CD4-positive, alpha-beta T cell treated with Interleukin-6 for 4 hours (primary cell): ENCODE measurements at places on chromosomes 7 and 10.

DNA sequence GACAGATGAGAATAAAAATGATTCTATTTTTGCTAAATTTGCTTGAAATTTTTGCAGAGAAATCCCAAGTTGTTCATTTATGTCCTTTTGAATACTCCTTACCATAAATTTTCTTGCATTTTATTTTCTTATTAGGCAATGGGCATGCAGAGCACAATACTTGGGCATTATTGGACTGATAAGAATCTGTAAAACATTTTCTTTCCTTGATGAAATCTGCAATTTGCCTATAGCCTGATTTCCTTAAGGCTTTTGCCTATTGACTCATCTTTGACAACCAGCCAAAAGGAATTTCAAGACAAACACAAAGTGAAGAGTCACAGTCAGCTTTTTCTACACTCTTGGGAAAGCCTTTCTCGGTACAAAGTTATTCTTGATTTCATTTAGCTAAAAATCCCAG, 30.5 kb upstream of the GNAT3 start:
- DNase-seq: no peak

DNA sequence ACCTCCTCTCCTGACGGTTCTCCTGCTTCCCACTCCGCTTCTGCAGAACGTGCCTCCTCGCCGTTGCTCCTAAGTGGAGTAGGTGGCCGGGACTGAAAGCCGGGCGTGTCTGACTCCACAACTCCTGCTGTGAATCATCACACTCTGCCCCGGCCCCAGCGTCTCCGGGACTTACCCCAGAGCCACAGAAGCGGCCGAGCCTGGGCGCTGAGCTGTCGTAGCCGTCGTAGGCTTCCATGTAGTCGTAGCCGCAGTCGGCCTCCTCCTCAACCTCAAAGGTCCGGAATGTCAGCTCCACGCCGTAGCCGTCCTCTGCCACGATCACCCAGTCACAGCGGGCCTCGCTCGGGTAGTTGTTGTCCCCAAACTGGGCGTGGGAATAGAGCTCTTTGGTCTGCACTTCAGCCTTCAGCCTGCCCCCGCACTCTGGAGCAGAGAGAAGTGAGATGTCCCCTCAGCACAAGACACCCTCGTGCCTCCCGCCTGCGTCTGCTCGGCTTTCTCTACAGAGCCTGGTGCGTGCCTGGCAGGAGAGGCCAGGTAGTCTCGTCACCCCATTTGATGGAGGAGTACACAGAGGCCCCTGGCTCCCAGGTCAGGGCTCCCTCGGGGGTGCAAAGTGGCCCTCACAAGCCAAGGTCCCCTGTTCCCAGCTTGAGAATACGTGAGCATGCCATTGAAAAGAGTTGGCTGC, 11.2 kb upstream of the OPALIN start:
- no peak for DNase-seq

DNA sequence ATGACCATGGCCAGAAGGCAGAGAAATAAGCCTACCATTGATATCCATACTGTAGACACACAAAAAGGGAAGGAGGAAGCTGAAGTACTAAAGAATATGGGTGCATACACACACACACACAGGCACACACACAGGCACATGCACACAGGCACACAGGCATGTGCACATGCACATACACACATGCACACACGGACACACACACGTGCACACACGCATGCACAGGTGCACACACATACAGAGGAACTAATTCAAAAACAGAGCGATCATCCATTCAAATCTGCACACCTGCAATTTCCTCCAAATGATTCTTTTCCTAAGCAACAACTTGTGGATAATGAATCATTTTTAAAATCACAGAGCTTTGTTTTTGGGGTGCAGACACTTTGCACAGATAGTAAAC, 166.7 kb upstream of the ADARB2 start:
- DNase-seq: no peak

GRCh38 chr10:112658900-112659638, 212.1 kb downstream of the VTI1A start:
- DNase-seq: no peak

GRCh38 chr10:28668363-28669226, 8.7 kb upstream of the BAMBI start:
- DNase-seq: peak; percentile 19

GRCh38 chr7:113270790-113271189, 152.4 kb upstream of the SMIM30 start:
- DNase-seq: no peak
